ENCODE measurements at places on chromosomes 4 and X.

DNA sequence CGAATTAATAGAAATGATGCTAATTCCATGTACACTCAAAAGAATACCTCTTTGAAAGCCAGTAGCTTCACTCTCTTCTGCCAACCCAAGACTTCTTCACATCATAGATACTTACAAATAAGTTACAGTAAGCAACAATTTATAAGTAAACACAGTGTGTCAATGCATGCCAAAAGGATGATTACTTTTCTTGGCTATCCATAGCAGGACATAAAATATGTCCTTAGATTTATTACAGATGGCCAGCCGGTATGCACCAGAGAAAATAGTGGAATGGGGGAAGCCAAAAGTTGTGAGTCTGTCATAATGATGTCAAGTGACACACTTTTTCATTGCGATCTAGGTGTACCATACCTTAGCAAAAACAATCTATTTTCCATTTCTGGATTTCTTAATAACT, 631 bp upstream of the BMX start:
- no peak for DNase-seq

DNA sequence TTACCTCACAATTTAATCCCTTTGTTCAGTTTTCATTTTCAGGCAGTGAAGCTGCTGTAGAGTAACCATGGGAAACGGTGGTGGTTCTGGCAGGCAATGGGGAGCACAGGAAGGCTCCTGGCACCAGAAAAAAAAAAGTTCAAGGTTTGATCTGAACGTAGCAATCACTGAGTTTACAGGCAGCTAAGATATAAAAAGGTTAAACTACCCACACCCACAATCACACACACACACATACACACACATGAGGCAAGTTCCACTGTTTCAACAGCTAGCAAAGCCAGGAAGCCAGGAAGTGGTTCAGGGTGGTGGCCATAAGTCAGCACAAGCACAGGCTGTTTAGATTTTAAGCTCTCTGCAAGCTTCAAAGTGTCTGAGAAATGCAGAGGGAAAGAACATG, at the start of gene SULT1B1:
SULT1B1 (minus strand) TSS at position 166 of the 400 bp plus-strand sequence. CDS start 5,403 bp downstream, outside the sequence.
- DNase-seq = peak; percentile 8

DNA sequence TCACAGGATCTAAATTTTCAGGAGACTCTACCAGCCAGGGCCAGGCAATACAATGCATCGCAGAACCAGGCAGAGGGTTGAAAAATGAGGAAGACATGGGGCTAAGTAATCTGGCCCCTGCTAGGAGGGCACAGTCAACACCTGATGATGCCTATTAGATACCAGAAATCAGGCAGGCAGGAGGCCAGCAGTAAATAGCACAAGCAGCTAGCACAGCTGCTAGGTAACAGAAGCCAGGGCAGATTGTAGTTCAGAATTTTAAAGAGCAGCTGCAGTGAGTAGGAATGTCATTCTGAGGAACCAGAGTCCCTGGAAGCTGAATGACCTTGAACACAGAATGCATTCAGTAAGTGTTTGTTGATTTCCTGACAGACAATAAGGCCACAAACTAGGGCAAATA, 38.8 kb upstream of the TRPC5OS start:
- DNase-seq = no peak

GRCh38 chr4:140125374-140125773, 28.6 kb downstream of the MAML3 start:
- DNase-seq = no peak

- DNase-seq = no peak
Observed at GRCh38 chr4:186832906-186833305, 109.2 kb upstream of the FAT1 start.

GRCh38 chr4:66655505-66655904, 889.8 kb downstream of the CENPC start:
- no peak for DNase-seq

- DNase-seq = no peak
Observed at GRCh38 chrX:39886282-39886681, 211.5 kb downstream of the BCOR start.

- no peak for DNase-seq
Observed at GRCh38 chr4:19329077-19329476, 922.6 kb upstream of the SLIT2 start.

- no peak for DNase-seq
Observed at GRCh38 chrX:142251202-142251601, 46.1 kb upstream of the MAGEC2 start.

GRCh38 chrX:147875866-147876596, 35.7 kb upstream of the FMR1 start:
- DNase-seq = no peak

GRCh38 chr4:106315476-106315967, 487 bp downstream of the TBCK start:
- DNase-seq = peak; percentile 25

DNA sequence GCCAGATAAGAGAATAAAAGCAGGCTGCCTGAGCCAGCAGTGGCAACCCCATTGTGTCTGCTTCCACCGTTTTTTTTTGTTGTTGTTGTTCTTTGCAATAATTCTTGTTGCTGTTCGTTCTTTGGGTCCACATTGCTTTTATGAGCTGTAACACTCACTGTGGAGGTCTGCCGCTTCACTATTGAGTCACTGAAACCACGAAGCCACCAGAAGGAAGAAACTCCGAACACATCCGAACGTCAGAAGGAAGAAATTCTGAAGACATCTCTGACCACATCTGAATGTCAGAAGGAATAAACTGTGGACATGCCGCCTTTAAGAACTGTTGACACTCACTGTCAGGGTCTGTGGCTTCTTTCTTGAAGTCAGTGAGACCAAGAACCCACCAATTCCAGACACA, 110.5 kb downstream of the PCDH18 start:
- DNase-seq = no peak

DNA sequence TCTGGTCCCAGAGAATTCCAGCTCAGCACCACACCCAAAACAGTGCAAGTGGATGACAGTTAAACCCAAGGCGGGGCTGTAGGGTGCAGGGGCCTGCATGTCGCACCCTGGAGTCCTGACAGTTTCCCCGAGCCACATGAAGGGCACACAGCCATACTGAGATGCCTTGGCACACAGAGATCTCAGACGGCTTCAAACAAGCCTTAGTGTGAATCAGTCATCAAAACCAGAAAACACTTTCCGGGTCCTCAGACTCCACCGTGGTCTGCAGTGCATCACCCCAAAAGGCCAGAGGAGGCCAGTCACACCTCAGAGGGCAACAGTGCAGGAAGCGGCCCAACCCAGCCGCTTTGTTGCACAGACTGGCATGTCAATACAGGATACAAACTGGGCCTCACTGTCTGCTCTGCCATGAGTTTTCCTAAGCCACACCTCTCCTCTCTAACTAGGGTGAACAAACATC, 64.6 kb upstream of the ENPP6 start:
- DNase-seq = no peak

- no peak for DNase-seq
Observed at GRCh38 chr4:3128058-3128457, 53.6 kb downstream of the HTT start.

GRCh38 chr4:64940698-64941097, 531.4 kb upstream of the TECRL start:
- DNase-seq = no peak

GRCh38 chr4:182432819-182433218, 189.6 kb downstream of the TENM3 start:
- DNase-seq = no peak

DNA sequence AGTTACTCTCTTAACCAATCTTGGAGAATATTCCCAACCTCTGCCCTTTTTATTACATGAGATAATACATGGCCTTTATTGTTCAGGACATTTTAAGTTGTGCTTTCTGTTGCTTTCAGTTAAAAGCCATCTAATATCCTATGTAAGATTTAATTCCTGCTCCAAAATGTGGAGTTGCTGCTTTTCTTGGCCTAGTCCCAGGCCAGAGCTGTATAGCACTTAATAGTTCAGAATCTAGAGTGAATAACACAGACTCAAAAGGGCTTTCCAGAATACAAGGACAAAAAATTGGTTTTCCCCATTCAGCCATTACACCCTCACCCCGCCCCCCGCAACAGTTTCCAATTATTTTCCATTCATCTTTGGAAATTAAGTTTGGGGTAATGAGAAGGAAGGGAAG, 144.3 kb upstream of the SMAD1 start:
- DNase-seq = no peak

- no peak for DNase-seq
Observed at GRCh38 chrX:150236327-150236726, 126.8 kb upstream of the MAMLD1 start.

DNA sequence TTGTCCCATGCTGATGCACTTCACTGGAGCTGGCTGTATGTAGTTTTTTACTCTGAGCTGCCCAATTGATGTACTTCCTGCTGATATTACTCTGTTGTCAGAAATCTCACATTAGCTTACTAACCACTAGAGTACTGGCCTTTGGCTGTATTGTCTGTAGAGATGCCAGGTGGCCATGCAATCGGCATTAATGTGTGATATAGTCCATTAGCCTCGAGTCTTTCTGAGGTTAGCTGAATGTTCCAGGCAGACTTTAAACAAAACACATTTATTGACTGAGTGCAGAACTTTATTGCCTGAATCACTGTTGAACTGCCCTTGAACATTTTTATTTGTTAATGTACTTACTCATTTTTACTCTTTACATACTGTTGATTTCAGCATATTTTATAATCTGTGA, 335.2 kb downstream of the PCDH10 start:
- no peak for DNase-seq

DNA sequence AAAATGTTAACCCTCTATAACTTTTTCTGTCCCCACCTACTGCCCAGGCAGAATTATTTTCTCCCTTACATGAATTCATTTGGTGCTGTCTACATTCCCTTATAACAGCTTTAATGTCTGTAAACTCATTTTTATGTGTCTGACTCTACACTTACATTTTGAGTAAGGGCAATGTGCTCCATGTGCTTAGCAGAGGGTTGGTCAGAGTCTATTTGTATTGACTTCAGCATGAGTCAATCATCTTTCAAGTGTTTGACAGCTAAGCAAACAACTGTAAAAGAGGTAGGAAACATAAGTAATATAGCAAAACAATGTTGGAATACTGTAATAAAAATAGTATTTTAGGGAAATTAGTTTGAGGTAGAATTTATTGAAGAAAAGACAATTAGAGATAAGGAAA, 6.3 kb downstream of the IL15 start:
- no peak for DNase-seq

DNA sequence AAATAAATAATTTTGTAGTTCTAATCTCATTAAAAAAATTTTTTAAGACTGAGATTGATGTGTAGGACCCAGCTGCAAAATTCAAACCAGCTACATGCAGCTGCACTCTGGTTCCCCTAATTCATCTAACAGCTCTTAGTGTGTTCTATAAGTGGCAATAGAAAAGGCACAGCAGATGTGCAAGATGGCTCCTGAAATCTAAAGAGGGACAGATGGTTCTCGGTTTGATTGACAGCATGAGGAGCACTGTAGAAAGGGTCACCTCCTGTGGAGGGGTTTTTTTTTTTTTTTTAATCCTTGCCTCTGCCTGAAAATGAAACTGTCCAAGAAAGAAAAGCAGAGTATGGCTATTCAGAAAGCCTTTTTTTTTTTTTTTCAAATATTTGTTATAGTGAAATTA, 16.9 kb upstream of the OCIAD1 start:
- DNase-seq = no peak

- no peak for DNase-seq
Observed at GRCh38 chrX:153387345-153387744, 13.8 kb downstream of the PNMA6E start.

- no peak for DNase-seq
Observed at GRCh38 chr4:88109123-88109881, 49.1 kb downstream of the ABCG2 start.

DNA sequence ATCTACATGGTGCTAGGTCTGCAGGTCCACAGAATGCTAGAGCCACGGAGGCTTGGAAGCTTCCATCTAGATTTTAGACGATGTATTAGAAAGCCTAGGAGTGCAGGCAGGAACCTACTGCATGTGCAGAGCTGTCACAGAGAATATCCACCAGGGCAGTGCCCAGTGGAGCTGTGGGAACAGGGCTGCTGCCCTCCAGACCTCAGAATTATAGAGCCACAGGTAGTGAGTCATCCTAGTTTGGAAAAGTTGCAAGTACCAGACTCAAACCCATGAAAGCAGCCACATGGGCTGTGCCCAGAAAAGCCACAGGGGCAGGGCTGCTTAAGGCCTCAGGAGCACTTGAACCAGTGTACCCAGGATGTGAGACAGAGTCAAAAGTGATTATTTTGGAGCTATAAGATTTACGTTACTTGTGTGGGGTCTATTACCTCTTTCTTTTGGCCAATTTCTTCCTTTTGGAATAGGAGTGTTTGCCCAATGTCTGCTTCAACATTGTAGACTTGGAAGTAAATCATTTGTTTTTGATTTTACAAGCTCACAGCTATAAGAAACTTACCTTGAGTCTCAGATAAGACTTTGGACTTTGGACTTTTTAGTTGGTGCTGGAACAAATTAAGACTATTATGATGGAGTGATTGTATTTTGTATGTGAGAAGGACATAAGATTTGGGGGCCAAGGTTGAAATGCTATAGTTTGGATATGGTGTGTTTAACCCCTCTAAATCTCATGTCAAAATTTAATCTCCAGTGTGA, 143.5 kb upstream of the CHRDL1 start:
- no peak for DNase-seq

- DNase-seq = no peak
Observed at GRCh38 chrX:21493226-21493830, 119.1 kb downstream of the CNKSR2 start.

GRCh38 chr4:142713282-142714030, 132.6 kb downstream of the INPP4B start:
- no peak for DNase-seq

GRCh38 chr4:68797618-68798017, 18.2 kb upstream of the UGT2B10 start:
- DNase-seq = no peak

DNA sequence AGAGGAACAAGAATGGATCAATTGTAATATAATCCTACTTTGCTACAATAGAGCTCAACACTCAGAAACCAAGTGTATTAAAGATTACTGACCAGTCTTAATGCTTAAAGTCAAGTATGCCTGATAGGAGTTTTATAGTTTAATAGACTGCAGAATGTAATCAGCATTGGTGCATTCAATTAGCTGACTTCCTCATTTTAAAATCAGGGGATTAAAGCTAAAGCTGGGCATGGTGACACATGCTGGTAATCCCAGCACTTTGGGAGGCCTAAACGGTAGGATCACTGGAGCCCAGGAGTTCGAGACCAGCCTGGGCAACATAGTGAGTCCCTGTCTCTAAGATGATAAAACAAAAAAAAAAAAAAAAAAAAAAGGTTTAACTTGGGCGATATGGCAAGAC, 10.8 kb downstream of the HNRNPDL start:
- DNase-seq = no peak

- no peak for DNase-seq
Observed at GRCh38 chr4:1274871-1275270, 14.8 kb upstream of the MAEA start.

DNA sequence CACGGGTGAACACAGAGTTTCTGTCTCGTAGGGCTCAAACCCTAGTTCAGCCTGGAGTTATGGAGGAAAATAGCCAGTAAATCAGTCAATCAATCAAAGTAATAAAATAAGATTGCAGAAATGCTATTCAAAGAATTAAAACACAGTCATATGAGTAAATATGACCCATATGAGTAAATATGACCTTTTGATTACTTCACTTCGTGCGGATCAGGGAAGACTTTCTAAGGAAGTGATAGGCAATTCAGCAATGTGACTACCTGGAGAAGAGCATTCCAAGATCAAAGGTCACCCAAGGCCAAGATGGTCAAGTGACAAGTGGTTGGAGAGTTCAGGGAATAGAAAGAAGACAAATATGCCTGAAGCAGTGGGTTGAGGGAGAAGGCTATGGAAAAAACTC, 722.6 kb downstream of the ADGRL3 start:
- DNase-seq = no peak

Data from activated CD4-positive, alpha-beta T cell treated with anti-CD3 and anti-CD28 coated beads for 24 hours (primary cell).